Right cardiac atrium (tissue), 5 donors: ENCODE measurements at places on chromosomes 6 and 20.

DNA sequence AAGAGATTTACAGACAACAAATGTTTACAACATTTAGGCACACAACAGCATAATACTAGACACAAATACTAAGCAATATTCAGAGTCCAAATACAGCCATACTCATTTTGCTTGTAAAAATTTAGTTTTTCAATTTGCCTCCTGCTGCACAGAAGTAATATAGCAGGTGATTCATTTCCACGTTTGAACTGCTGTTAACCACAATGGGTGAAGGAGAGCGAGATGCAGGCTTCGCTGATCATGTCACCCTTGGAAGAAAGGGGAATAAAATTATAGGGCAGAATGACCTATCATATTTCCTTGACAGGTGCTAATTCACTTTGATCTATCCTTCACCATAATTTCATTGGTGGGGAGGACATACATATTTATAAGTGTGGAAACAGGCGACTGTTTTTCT, 643.8 kb upstream of the AGPAT4 start:
- no peak for DNase-seq

- no peak for DNase-seq
These were observed 226.1 kb upstream of the CEP162 start for GRCh38 chr6:84453499-84453898.

DNA sequence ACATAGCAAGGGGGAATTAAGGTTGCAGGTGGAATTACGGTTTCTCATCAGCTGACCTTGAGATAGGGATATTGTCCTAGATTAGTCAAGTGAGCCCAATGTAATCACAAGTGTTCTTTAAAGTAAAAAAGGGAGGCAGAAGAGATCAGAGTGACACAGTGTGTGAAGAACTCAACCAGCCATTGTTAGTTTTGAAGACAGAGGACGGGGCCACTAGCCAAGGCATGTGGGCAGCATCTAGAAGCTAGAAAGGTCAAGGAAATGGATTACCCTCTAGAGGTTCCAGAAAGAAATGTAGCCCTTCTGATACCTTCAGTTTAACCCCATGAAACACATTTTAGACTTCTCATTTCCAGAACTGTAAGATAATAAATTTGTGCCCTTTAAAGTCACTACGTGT, 18.5 kb upstream of the TSPYL1 start:
- DNase-seq: no peak

GRCh38 chr20:37235065-37235464, 26.5 kb downstream of the GHRH start:
- no peak for DNase-seq

DNA sequence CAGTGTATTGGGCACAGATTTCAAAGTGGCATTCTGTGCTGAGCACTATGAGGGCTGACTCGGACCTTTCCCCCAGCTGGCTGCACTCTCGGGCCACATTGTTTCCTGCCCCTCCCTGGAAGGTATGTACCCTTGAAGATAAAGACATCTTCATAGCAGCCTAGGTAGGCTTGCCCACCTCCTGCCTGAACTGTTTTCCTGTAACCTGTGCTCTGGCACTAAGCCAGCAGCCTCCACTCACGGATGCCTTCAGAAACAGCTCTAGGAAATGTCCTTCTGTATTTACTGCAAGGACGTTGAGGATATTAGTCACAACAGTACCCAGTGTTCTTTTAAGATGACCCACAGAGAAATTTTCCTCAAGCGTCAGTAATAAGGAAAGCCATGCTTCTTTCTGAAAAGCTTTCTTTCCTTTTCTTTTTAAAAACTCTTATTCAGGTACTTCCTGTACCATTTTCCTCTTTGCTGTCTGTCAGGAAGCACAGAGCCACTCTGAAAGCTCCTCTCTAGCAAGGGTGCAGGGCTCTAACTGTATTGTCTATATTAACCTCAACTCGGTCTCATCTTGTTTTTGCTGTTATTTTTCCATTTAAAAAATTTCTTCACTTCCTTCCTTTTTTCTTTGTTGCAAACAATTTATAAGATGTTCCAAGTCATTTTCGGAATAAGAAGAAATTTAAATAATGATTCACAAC, 43.5 kb downstream of the TTI1 start:
- DNase-seq: no peak

- no peak for DNase-seq
These were observed 13.6 kb downstream of the GLP1R start for GRCh38 chr6:39062014-39062740.

DNA sequence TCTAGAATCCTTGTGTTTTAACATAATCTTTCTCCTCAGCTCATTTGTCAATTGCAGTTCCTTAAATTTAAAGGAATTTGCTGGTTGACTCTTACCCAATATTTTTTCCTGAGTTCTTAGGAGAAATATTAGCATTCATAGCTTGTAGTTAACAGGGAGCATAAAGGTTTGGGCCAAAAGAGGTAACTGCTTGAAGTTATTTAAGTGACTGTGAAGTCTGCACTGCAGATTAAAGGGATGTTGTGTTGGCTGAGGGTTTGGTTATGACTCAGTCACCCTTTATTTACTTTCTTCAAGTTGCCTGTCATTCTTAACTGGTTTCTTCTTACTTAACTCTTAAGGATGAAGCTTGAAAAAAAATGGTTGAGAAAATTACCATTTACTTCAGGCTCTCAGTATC, 220.3 kb upstream of the LAMP5 start:
- DNase-seq: no peak

DNA sequence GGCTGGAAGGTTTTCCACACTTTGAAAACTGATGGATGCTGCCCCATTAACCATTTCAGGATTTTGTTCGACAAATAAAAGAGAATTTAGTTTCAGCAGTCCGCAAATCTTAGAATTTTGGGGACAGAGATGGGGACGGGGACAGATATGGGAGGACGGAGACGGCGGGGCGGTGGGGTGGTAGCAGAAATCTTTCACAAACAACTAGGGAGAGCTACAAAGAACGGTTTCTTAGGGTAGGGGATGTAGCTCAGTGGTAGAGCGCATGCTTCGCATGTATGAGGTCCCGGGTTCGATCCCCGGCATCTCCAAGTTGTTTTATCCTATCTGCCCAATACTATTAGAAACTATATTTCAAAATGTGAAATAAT, 15.1 kb downstream of the HMGN4 start:
- peak; percentile 65 for DNase-seq

DNA sequence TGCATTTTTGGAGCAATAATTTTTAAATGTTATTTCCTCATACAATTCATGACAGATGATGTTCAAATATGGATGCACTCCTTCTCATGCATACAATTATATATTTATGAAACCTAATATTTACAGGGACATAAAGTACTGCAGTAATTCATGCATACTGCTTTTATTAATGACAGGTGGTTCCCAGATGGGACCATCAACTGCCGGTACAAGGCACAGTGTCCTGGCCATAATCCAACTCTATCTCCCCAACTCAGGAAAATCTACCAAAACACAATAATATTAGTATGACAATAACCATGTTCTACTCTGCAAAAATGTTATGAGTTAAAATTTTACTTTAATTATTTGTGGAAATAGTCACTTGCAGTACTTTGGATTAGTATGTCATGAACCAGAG, 77.8 kb downstream of the VIP start:
- no peak for DNase-seq

GRCh38 chr6:32447932-32448331, 8.2 kb downstream of the HLA-DRA start:
- DNase-seq: no peak

- DNase-seq: no peak
These were observed 94.6 kb downstream of the BCAS1 start for GRCh38 chr20:53975761-53976160.

DNA sequence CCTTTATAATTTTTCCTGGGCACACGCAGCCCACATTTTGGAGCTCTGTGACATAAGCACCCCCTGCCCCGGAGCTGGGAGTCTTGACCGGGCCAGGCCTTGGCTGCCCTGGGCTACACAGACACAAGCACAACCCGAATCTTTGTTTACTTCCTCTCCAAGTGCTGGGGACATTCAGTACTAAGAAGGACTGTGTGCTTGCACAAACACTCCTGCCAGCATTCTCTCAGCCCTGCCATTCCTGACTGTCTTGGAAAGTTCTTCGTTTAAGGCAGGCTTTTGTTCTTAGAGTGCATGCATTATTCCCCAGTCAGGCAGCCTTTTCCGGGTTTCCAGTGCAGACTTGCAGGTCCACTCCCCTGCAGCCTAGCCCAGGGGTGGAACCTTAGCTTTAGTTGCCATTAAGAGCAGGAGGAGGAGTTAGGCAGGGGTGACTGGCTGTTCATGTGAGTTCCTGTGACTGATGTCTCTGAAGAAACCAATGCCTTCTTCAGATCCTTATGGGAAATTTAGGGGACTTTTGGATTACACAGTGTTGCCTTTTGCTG, 28.6 kb downstream of the FOXO3 start:
- DNase-seq: peak; percentile 81

GRCh38 chr20:48897305-48898010, 24.1 kb upstream of the ARFGEF2 start:
- DNase-seq: no peak

- DNase-seq: no peak
These were observed 231.9 kb downstream of the PKHD1 start for GRCh38 chr6:51855310-51856082.

DNA sequence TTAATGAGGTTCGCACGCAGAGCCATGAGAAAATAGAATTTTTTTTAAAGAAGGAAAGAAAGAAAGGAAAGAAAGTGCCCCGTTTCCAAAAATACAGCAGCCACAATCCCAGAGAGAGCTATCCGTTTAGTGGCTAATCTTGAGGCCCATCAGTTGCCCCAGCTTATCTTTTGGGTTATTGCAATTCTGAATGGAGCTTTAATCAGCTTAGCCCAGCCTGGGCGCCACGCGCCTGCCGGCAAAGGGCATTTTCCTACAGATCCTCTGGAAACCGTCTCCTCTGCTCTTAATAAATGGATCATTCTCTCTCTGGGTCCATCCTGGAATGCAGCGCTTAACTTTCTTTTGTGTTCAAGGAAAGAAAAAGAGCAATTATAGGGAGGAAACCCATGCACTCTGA, 413.3 kb downstream of the MAFB start:
- DNase-seq: no peak
